ENCODE measurements at places on chromosomes 7 and 10.

DNA sequence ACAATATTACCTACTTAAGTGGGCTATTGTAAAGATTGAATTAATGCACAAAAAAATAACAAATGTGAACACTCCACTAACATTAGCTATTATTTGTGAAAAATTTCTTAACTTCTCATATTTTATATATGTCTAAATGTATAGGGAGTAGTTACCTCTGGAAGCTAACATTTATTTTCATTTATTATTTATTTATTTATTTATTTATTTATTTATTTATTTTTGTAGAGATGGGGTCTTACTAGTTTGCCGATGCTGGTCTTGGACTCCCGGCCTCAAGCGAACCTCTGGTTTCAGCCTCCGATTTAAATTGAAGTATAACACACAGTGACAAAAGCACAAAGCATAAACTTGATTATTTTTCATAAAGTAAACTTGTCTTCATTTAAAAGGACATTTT lies 5.1 kb upstream of the SPOCK2 start:
- no peak for DNase-seq

DNA sequence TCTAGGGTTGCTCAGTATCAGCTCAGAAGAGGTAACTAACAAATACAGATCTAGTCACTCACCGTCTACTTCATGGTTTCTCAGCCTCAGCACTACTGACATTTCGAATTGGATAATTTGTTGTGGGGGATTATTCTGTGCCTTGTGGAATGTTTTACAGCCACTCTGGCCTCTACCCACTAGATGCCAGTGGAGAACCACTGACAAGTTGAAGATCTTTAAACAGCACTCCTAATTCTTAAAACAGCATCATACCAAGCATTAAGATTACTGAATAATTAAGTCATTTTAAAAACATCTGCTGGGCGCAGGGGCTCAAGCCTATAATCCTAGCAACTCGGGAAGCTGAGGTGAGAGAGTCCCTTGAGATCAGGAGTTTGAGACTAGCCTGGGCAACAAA lies 82.6 kb downstream of the UPF2 start:
- DNase-seq, result no peak

DNA sequence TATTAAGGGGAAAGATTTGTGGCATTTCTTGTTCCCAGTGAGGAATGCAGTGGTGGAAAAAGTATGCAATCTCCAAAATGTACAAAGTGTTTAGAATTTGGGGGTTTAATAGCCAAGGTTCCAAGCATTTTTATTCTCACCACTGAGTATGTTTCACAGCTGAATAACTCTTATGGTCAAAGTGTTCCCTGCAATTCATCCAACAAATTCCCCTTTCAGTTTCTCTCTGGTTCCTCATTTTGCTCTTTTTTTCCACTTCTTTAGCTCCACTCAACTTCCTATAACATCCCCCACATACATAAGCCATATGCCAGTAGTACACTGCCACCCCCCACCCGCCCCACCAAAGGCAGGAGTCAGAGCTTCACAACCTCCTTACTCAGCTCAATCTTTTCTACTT lies 4.6 kb downstream of the HECW1 start:
- no peak for DNase-seq

GRCh38 chr7:157483515-157483914 lies 146.7 kb downstream of the DNAJB6 start:
- DNase-seq, result no peak

- no peak for DNase-seq
Observed at GRCh38 chr7:37694208-37695094, 10.9 kb downstream of the GPR141 start.

- DNase-seq, result no peak
Observed at GRCh38 chr10:126734967-126735366, 64.5 kb upstream of the C10orf90 start.

- no peak for DNase-seq
Observed at GRCh38 chr10:5992398-5992797, 15.1 kb upstream of the IL15RA start.

GRCh38 chr10:12727832-12728215 lies 273.7 kb downstream of the CCDC3 start:
- DNase-seq, result no peak

Data from DND-41 (cell line).